Peyer's patch (tissue), 4 donors: ENCODE measurements at places on chromosomes 5 and 9. TPM values are rescaled to one million over a fixed set of nuclear protein-coding genes. Genes with fewer than 3 reads are reported as not detected.

DNA sequence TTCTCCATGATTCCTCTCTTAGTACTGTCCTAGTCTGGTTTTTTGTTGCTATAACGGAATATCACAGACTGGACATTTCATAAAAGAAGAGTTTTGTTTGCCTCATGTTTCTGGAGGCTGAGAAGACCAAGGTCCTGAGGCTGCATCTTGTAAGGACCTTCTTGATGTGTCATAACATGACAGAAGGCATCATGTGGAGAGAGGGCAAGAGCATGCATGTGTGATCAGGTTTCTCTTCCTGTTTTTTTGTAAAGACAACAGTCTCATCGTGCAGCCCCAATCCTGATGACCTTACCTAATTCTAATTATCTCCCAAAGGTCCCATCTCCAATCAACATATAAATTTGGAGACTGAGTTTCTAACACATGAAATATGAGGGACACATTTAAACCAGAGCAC lies 108.4 kb downstream of the MSX2 start:
- H3K27me3 ChIP-seq = no peaks in the 10 kb centered on the region
- no peak overlapping the region for H3K27ac ChIP-seq
- H3K4me1 ChIP-seq = no peaks in the 10 kb centered on the region
- H3K36me3 ChIP-seq = no peaks in the 10 kb centered on the region

- no peaks in the 10 kb centered on the region for H3K27me3 ChIP-seq
- no peak for DNase-seq
- H3K4me3 ChIP-seq = no peak overlapping the region
These were observed 41.8 kb upstream of the UGCG start for GRCh38 chr9:111854799-111855198.

DNA sequence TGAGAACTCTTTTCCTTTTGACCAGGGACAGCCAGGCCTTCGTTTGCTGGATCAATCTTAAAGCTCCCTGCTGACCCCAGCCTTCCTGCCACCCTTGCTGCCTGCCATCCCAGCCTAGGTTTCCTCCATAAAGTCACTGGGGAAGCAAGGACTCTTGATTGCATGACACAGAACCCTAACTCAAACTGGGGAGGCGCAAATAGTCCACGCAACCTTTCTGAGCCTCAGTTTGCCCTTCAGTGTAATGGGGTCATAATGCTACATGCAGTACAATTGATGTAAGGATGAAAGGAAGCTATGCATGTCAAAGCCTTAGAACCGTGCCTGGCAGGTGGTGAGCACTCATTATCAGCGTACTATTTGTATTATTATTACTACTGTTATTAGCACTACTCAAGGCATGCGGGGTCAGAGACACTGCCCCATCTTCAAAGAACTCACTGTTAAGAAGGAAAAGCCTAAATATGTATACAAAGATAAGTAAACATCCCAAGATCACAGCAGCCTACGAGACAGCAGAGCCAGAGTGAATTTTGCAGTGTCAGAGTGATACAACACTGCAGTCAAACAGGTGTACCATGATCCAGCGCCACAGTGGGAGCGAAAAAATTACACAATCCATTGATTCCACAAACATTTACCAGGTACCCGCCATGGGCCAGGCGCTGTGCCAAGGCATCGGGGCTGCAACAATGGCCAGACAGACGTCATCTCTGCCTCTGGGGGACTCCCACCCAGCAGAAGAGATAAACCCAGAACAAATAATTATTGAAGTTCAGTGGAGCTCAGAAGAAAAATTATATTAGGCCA lies 16.9 kb upstream of the CPLX2 start:
- no peak for DNase-seq
- no peak overlapping the region for H3K27ac ChIP-seq
- H3K4me1 ChIP-seq = no peaks in the 10 kb centered on the region
- no peak overlapping the region for H3K4me3 ChIP-seq

Gene GPR150
- total RNA-seq = not detected
